ENCODE measurements at places on chromosomes 11 and 22.
A peak's percentile ranks its signal among the peaks of the same experiment; 100 is the strongest.

DNA sequence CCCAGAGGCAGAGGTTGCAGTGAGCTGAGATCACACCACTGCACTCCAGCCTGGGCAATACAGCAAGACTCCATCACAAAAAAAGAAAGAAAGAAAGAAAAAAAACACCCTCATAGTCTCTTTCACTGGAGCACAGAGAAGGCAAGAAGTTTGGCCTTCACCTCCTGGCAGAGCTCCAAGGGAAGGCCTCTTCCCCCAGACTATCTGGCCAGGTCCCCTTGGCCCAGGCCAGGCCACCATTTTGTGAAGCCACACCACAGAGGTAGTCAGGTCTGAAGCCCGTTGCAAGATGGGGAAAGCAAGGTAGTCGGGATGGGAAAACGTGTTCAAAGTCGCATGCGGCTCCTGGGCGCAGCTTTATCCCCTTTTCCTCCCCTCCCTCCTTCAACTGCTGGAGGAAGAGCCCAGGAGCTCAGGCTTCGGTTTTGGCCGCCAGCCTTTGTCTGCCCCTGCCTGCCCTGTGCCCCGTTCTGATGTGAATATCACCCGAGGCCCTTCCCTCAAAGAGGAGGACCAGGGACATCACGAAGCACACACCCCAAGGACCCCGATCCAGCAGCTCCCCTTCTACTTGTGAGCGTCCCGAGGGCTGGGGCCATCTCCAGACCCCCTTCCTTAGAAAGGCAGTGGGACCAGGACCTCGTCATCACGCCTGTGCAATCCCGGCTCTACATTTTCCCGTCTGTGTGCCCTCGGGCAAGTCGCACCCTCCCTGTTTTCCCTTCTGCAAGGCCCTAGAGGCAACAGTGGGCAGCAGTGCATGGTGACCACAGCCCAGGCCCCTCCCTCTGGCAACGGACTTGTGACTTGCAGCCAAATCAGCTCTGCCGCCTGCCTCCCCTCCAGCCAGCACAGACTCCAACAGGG lies 17.7 kb downstream of the CABP7 start:
- DNase-seq = no peak

- DNase-seq = no peak
Observed at GRCh38 chr11:110631551-110631950, 80.7 kb downstream of the ARHGAP20 start.

DNA sequence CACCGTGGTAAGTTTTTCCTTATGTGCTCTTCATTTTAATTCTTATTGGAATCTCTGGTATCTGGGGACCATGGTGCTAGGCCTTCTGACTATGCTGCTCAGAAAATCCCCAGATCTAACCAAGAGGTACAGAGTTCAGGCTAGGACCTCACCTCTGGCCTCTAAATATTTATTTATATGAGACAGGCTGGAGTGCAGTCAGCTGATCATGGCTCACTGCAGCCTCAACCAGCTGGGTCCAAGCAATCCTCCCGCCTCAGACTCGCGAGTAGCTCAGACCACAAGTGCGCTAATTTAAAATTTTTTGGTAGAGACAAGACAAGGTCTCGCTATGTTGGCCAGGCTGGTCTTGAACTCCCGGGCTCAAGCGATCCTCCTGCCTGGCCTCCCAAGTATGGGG lies 38.4 kb downstream of the PKNOX2 start:
- no peak for DNase-seq

GRCh38 chr11:122979815-122980595 lies 1.6 kb downstream of the BSX start:
- no peak for DNase-seq

GRCh38 chr22:37633089-37633624 lies 6.3 kb upstream of the SH3BP1 start:
- no peak for DNase-seq

- no peak for DNase-seq
Observed at GRCh38 chr11:113555071-113555619, 79.9 kb upstream of the DRD2 start.

DNA sequence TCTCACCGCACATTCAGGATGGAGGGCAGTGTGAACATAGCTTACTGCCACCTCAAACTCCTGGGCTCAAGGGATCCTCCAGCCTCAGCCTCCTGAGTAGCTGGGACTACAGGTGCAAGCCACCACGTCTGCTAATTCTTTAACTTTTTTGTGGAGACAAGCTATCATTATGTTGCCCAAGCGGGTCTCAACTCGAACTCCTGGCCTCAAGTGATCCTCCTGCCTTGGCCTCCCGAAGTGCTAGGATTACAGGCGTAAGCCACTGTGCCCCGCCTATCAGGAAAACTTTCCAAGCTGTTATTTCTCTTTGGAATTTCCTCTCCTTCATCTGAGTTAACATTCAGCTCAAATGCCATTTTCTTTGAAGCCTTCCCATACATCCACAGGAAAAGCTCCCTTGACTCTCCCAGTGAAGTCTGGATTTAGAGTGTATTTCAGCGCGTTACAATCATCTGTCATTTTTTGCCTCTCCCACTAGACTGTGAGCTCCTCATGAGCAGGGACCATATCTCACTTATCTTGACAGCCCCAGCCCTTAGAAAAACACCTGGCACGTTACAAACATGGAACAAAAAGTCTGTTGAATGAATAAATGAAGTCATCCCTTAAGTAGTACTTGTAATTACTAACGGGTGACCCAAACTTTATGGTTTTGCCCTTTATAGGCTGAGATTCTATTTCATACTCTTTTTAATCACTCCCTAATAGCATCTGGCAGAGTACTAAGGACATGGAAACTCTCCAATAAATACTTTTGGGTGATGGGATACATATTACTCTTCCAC lies 2.2 kb downstream of the MRTFA start:
- DNase-seq = no peak

DNA sequence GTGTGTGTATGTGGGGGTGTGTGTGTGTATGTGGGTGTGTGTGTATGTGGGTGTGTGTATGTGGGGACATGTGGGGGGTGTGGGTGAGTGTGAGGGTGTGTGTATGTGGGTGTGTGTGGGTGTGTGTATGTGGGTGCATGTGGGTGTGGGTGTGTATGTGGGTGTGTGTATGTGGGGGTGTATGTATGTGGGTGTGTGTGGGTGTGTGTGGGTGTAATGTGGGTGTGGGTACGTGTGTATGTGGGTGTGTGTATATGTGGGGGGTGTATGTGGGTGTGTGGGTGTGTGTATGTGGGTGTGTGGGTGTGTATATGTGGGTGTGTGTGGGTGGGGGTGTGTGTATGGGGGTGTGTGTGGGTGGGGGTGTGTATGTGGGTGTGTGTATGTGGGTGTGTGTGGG lies 106.7 kb downstream of the SPATA19 start:
- no peak for DNase-seq

- DNase-seq = no peak
Observed at GRCh38 chr11:99244613-99245012, 223.9 kb downstream of the CNTN5 start.

GRCh38 chr22:46116491-46116958 lies 33.8 kb upstream of the PPARA start:
- peak; percentile 55 for DNase-seq
